ENCODE measurements at places on chromosomes 1 and 21. TPM values are rescaled to one million over a fixed set of nuclear protein-coding genes. Genes with fewer than 3 reads are reported as not detected.

The LCE6A gene
- total RNA-seq, result not detected

The RHEX gene
- total RNA-seq, result not detected

- peak; percentile 85 for DNase-seq
Observed at GRCh38 chr1:145918992-145919939, 749 bp upstream of the PEX11B start.

The CCDC17 gene
- 2.6 TPM for total RNA-seq

The OLIG2 gene
- total RNA-seq, result not detected

DNA sequence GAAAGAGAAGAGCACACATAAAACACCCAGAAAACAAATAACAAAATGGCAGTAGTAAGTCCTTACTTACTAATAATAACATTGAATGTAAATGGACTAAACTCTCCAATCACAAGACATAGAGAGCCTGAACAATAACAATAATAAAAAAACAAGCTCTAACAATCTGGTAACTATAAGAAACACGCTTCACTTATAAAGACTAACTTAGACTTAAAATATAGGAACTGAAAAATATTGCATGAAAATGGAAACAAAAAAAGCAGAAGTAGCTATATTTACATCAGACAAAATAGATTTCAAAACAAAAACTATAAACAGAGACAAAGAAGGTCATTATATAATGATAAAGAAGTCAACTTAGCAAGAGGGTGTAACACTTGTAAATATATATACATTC is 83.1 kb upstream of the LYPLAL1 start:
- no peak for DNase-seq

DNA sequence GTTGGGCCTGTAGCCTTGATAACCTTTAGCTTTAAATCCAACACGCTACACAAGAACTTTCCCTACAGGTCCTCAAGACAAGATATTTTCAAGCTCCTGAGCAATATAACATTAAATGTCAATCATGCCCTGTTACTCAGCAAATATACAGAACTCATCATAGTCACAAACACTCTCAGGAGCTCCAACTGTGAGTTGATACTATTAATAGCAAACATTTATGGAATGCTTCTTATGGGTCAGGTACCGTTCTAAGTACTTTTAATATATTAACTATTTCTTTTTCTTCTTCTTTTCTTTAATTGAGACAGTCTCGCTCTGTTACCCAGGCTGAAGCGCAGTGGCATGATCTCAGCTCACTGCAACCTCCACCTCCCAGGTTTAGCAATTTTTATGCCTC is 10.1 kb downstream of the EYA3 start:
- no peak for DNase-seq

DNA sequence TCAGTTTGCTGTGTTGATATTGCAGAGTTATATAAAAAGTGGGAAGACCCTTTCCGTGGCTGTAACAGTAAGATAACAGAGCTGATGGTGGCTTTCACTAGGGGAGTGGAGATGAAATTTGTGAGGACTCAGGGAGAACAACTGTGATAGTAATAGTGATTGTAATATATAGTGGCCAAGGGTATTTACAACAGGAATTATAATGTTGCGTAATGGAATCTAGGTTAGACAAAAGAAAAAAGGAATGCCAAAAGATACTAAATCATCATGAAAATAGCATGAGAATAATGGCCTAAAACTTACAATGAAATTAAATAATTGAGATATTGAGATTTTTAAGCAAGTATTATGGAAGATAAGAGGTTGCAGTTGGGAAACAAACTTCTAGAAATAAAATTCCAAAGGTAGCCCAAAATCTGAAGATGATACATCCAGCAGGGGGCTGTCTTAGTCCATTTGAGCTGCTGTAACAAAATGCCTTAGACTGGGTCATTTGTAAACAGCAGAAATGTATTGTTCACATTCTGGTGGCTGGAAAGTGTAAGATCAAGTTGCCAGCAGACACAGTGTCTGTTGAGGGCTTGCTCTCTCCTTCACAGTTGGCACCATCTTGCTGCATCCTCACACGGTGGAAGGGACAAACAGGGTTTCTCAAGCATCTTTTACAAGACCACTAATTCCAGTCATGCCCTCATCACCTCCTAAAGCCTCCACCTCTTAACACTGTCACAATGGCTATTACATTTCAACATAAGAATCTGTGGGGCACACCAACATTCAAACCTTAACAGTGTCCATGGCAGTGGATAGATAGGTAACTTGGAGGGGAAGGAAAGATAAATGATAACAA is 711.2 kb downstream of the MRPL39 start:
- no peak for DNase-seq

DNA sequence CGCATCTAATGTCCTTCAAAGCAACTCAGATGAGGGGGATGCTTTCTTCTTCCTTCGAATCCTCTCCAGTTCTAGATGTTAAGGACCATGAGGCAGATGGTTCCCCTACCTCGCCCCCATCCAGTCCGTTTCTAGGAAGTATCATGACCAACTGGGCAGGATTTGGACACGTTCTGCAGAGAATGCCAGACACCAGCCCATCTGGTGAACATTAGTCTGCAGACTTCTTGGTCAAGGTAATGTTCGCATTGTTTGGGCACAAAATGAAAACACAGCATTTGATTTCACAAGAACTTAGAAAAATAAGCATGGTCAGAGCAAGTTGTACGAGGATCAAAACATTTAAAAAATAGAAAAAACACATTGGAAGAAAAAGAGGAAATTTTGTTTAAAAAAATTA is 25.4 kb upstream of the ADARB1 start:
- DNase-seq, result no peak

- DNase-seq, result no peak
Observed at GRCh38 chr1:88528792-88529191, 155.3 kb upstream of the PKN2 start.

- DNase-seq, result no peak
Observed at GRCh38 chr1:247923941-247924340, 748 bp upstream of the OR2AJ1 start.

DNA sequence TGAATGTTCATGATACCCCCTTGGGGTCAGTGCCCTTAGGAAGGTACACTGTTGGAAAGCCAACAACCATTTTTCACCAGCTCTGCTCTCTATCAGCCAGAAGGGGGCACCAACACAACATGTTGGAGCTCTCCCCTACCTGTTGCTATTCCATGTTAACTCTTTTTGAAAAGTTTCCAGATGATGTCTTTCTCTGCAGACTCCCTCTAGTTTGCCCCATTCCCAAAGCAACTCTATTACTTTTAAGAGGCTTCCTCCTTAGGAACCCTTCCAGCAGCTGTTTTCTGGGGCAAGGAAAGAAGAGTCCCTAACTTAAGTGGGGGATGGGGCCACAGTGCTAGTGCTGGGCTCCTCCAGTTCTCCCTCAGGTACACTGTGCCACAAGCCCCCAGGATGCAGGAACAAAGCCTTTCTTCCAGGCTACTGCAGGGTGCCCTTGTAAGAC is 22.9 kb upstream of the NDC1 start:
- DNase-seq, result no peak

The PRAMEF7 gene
- total RNA-seq, result not detected

DNA sequence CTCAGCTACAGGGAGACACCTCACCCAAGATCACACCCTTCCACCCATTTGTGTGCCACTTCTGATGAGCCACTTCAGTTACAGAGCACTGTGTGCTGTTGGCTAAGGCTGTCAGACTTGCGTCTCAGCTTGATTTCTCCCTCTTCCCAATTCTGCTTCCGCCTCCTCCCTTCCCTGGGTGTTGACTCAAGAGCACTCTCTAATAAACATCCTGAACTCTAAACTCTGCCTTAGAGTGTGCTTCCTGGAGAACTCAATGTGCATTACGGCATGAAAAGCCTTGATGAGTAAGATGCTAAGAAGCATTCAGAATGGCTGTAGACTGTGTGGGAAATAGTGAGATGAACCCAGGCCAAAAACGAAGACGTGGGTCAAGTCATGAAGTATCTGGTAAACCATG is 54.9 kb upstream of the S1PR1 start:
- no peak for DNase-seq

DNA sequence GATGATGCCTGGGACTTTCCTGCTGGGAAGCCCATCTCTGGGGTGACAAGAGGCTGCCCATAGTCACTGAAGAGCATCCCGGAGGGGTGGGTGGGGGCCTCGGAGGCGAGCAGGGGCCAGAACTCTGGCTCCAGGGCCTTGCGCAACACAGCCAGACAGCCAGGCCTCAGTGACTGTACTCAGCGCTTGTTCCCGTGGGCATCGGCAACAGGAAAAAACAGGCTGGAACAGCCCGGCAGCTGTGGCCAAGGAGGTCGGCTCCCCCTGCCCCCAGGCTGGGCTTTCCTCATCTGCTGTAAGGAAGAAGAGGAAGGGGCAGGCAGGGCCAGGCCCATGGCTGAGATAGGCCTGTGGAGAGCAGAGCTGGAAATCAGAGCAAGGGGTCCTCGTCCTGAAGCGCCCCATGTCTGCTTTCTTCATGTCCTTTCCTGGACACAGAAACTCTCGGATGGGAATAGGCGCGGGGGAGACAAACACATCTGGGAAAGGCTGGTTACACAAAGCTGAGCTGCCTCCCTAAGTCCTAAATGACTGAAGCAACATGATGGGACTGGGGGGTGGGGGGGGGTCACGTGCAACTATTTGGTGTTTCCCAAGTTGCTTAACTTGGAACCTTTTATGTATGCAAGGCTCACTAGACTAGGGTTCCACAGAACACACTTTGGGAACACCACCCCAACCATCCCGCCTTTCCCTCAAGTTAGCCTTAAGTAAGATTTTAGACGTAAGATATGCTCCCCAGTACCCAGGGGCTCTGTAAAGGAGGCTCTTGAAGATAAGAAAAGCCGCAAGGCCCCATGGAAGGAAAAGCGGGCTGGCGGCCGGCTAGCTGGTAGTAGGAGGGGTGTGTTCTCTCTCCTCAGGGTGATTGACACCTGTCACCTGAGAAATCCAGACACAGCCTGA is 30.7 kb downstream of the HSPG2 start:
- peak; percentile 94 for DNase-seq

DNA sequence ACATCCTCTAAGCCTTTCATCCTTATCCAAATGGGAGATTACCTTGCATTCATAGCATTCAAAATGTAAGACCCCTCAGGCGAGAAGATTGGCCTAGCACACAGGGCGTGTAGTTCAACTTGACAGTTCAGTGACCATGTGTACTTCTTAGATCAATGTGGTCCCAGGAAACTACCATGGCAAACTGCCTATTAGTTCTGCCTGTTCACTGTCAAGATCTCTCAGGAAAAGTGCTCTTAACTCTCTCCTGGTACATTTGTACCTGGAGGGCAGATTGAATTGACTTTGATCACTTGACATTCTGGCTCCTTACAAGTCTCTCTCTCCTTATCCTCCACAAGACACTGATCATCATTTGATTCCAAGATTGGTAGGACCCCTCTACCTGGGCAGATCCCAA is 122.4 kb downstream of the CDC7 start:
- no peak for DNase-seq

DNA sequence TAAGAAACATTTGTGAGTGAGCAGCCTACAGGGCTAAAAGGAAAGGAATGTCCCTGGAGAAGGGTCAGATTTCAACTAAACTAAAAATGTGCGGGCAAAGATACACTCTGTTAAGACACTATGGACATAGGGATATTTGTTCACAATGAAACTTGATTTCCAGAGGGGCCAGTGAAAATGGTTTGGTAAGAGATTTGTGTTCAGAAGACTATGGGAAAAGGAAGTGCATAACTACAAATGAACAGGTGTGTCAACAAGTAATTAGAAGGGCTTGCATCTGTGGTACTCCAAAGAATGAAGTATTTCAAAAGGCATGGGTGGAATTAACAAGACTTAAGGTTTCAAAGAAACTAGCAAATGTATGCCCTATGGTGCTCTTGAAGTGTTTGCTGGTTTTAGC is 60.4 kb downstream of the NME7 start:
- DNase-seq, result no peak

The ATP1A4 gene
- 0.27 TPM for total RNA-seq

DNA sequence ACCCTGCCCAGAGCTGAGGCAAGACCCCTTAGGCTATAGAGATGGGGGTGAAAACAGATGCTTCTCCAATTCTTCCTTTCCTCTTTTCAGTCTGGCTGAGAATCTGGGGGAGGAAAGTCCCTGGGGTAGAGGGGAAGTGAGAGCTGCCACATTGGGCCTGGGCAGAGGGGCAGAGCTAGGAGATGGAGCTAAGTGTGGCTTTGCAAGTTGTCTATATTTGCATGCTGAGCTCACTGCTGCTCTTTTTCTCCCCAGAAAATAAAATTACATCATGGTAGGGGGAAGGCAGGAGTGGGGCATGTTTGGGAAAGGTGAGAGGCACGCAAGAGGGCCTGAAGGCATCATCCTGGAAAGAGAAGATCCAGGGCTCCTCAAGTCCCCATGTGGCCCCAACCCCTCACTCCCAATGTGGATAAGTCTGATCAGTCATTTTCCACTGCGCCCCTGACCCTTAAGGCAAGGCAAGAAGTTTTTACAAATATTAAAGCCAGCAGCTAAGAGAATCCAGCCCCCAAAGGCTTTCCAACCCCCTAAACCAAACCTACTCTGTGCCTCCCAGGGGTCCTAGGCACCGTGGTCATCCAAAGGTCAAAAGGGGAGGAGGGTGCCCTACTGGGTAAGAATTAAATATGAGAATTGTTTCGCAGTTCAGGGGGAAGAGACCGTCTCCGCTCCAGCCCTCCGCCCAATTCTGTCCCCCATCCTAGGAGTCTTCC is 500 bp upstream of the PEA15 start:
- no peak for DNase-seq

- no peak for DNase-seq
Observed at GRCh38 chr1:45414746-45415145, 74.5 kb upstream of the MUTYH start.

DNA sequence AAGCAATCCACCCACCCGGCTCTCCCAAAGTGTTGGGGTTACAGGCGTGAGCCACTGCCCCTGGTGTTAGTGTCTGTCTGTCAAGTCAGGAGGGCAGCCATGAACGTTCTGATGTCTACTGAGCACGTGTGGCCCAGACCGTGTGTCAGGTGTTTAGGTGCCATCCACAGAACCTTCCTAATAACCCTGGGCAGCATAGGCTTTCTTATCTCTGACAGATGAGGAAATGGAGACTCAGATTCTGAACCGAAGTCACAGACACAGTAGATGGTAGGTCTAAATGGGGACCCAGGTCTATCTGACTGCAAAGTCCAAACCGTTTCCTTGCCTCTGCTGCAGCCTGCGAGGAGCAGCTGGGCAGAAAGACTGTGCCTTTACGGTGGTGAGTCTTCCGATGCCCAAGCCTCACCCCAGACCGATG is 622 bp upstream of the IL6R start:
- DNase-seq, result peak; percentile 69

The COG2 gene
- 26.4 TPM for total RNA-seq

GRCh38 chr1:216914974-216915373 is 191.7 kb upstream of the ESRRG start:
- no peak for DNase-seq

GRCh38 chr1:202007805-202008489 is 2.4 kb upstream of the ELF3 start:
- DNase-seq, result no peak
